H1 (cell line): ENCODE measurements at places on chromosomes 1 and 21. TPM values are rescaled to one million over a fixed set of nuclear protein-coding genes. Genes with fewer than 3 reads are reported as not detected.

Gene FALEC
- 1.1 TPM in 1 of 2 replicates, not detected in the other for total RNA-seq

Gene CELA3A
- total RNA-seq, result not detected in 2 replicates

GRCh38 chr1:19854866-19855265, 27.3 kb upstream of the OTUD3 start:
- DNase-seq, result no peak
- H3K4me3 ChIP-seq, result no peak overlapping the region
- no peaks in the 10 kb centered on the region for H3K4me1 ChIP-seq
- no peaks in the 10 kb centered on the region for H3K36me3 ChIP-seq
- H3K27ac ChIP-seq, result no peak overlapping the region

Gene PLA2G2C
- total RNA-seq, result not detected in 2 replicates

Gene DENND2C
- 4.1 and 5.5 TPM in 2 replicates for total RNA-seq

DNA sequence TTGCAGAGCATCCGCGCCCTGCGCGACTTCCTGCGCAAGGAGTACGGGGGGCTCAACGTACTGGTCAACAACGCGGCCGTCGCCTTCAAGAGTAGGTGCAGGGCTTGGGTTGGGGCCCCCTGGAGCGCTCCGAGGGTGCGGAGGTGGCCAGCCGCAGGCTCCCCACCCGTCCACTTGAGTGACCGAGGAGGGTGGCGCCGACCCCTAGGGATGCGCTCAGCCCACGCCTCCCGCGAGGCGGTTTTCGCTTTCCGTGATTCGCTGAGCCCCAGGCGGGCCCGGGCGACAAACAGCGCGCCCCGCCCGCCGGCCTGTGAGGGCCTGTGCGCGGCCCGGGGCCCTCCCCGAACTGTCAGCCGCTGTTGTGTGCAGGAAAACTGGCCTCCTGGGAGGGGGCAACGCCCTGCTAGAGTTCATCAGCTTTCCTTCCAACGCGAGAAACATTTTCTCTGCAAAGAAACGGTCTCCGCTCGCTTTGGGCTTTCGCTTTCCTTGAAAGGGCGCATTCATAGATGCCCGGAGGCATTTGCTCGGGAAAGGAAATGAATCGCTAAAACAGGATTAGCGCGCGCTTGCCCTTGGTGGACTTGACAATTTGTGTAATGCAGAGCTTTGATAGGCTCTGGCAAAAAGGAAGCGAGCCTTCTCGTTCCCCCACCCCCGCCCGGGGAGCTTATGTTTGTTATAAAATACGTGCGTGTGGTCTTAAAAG, 668 bp downstream of the CBR3 start:
- H3K4me3 ChIP-seq, result peak overlapping the region; percentile 37
- no peaks in the 10 kb centered on the region for H3K36me3 ChIP-seq
- no peak overlapping the region for H3K27ac ChIP-seq
- peak; percentile 61 for DNase-seq
- peaks cover 3% of the 10 kb centered on the region for H3K4me1 ChIP-seq
- H3K27me3 ChIP-seq, result peaks cover 27% of the 10 kb centered on the region

Gene AMY1A
- not detected in 2 replicates for total RNA-seq

DNA sequence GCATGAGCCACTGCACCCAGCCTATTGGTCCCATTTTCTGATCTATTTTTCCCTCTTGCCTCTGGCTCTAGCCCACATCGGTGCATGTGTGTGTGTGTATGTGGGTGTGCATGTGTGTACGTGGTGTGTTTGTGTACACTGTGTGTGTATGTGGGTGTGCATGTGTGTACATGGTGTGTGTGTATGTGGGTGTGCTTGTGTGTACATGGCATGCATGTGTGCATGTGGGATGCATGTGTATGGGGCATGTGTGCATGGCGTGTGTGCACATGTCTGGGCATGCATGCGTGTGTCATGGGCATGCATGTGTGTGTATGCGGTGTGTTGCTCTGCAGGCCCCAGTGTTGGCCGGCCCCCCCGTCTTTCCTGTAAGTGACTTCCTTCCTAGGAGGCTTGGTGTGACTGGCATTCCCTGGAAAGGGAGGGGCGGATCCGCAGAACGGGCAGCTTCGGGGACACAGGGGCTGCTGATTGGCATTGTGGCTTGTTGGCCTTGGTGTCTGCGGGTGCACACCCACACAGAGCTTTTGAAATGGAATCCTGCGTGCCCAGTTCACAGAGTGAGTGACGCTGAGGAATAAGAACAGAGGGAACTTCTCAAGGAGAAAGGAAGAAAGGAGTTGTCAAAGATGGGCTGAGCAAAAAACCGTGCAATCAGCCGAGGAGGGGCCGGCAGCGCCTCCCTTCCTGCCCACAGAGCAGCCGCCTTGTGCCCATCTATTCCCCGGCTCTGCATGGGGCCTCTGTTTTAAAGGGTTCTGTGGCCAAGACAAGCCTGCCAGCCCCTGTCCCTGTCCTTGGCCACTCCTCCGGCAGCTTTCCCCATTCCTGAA, 8.0 kb downstream of the PDXK start:
- no peaks in the 10 kb centered on the region for H3K36me3 ChIP-seq
- peaks cover 7% of the 10 kb centered on the region for H3K4me1 ChIP-seq
- H3K27ac ChIP-seq, result no peak overlapping the region
- DNase-seq, result no peak
- H3K27me3 ChIP-seq, result no peaks in the 10 kb centered on the region
- no peak overlapping the region for H3K4me3 ChIP-seq

GRCh38 chr21:43758811-43759210, 17.3 kb downstream of the CSTB start:
- no peak overlapping the region for H3K27ac ChIP-seq
- H3K36me3 ChIP-seq, result peaks cover 9% of the 10 kb centered on the region
- H3K27me3 ChIP-seq, result no peaks in the 10 kb centered on the region

DNA sequence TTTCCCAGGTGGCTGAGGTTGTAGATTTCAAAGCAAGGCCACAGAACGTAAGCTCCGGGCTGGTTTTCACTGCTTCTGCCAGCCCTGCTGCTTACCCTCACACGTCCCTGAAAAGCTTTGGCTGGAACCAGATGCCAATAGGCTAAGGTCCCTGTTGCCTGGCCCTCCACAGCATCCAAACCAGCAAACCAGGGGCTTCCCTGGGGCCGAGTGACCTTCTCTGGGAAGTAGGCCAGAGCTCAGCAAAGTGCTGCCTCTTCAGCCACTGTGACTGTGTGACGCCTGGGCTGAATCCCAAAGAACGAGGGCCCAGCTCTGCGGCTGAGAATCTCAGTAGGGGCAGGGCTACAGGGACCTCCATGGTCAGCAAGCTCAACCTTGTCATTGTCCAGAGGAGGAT, 28.9 kb upstream of the RBM15 start:
- no peak overlapping the region for H3K27ac ChIP-seq
- H3K36me3 ChIP-seq, result no peaks in the 10 kb centered on the region
- H3K27me3 ChIP-seq, result no peaks in the 10 kb centered on the region; the same call in 1 of the 2 replicates
- no peak for DNase-seq

Gene TMEM269
- total RNA-seq, result 0.35 and 0.61 TPM in 2 replicates

DNA sequence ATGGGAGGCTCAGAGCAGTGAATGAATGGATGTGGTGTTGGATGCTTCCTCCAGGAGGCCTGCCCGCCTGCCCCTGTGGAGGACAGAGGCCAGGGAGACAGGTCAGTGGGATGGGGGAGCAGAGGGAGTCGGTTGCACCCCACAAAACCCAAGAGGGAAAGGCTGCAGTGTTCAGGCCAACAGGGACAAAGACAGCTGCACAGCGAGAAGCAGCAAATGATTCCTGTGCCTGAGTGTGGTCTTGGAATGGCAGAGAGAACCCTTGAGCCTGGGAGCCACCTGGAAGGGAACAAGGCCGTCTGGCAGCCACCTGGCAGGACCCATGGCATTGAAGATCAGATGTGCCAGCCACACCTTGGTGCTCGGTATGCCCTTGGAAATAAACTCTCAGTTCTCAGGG, 8.1 kb downstream of the TFF3 start:
- H3K27me3 ChIP-seq, result 0 out of 2 replicates have a peak, but pooled peaks cover 2% of the 10 kb centered on the region
- DNase-seq, result no peak
- no peak overlapping the region for H3K4me3 ChIP-seq
- H3K36me3 ChIP-seq, result no peaks in the 10 kb centered on the region

Gene LRRC38
- total RNA-seq, result 0.38 and 0.63 TPM in 2 replicates

DNA sequence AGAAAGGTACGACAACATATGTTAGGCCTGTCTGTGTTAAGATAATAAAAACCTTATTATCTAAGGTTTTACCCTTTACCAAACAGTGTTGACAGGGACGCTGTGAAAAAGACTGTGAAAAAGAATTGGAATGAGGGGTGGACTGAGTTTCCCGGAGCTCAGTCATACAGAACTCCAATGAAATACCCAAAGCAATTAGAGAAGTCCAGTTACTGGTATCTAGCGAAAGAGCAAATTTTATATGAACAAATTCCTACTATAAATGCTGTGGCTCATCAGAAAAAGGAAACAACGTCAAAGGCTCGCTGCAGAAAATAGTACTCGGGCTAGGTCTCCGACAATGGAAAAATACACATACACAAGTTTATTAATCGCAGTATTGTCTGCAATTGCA, 708 bp upstream of the RBBP5 start:
- H3K36me3 ChIP-seq, result no peaks in the 10 kb centered on the region
- no peak overlapping the region for H3K27ac ChIP-seq
- peaks cover 9% of the 10 kb centered on the region; the same call in 1 of the 2 replicates for H3K4me1 ChIP-seq
- peak overlapping the region; percentile 95 for H3K4me3 ChIP-seq
- DNase-seq, result no peak

Gene PLD5
- 7.5 and 8.5 TPM in 2 replicates for total RNA-seq

DNA sequence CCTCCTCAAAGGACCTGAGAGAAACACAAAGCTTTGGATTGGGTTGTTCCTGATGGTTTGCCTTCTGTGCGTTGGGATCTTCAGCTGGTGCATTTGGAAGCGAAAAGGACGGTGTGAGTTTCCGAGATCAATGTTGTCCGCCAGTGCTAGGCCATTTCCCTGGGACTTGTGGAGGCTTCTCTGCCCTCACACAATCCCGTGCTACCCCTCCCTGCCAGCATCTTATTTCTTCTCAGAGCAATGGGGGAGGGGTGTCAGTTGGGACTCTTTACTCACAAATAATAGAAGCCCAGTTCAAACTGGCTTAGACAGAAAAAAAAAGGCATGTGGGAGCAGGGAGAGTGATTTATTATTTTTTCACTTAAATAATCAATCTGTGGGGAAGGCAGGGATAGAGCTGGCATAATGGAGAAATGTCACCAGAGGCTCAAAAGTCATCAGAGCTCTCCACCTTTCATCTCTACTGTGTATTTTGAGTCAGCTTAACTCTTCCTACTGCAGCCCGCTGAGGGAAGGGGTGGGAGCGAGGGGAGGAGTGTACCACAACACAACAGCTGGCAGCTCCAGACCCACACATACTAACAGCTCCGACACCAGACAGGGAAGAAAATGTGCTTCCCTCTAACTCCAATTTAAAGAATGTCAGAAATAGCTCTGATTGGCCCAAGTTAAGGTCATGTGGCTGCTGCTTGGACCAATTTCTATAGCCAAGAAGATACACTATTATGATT, 22.4 kb downstream of the LY9 start:
- no peaks in the 10 kb centered on the region for H3K36me3 ChIP-seq
- H3K27ac ChIP-seq, result no peak overlapping the region
- DNase-seq, result no peak
- H3K4me1 ChIP-seq, result no peaks in the 10 kb centered on the region

DNA sequence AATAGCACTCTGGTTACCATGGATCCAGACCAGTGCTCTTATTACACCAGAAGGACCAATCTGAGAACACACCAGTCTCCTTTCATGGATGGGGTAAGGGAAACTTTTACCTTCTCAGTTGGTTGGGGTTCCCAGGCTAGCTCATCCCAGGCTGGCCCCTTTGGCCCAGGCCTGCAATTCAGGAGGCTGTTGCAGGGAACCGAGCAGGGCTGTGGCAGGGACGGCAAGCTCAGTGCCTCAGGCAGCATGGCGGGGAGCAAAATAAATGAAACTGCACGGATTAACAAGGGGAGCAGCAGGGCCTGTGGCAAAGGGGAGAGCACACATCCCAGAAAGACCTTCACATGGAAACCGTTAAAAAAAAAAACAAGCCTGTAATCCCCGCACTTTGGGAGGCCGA, 57.0 kb downstream of the DMRTB1 start:
- no peak overlapping the region for H3K27ac ChIP-seq
- DNase-seq, result no peak
- H3K36me3 ChIP-seq, result no peaks in the 10 kb centered on the region

GRCh38 chr21:29105218-29105617, 25.2 kb upstream of the MAP3K7CL start:
- H3K36me3 ChIP-seq, result no peaks in the 10 kb centered on the region
- no peak overlapping the region for H3K4me3 ChIP-seq
- H3K27ac ChIP-seq, result no peak overlapping the region
- H3K27me3 ChIP-seq, result no peaks in the 10 kb centered on the region
- DNase-seq, result no peak
- H3K4me1 ChIP-seq, result no peaks in the 10 kb centered on the region

DNA sequence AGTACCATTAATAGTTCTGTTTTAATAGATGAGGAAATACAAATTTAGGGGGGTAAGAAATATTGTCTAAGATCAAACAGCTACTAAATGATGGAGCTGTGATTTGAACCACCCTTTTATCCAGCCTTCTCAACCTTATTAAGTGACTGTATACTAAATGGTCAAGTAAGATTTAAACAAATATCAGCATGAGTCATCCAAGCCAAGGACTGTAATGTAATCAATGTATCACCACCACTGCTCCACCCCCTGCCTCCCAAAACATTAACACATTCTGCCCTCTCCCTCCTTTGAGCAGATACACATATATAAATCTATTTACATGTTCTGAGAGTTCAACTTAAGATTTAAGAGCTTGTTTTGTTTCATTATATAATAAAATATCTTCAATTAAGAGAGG, 58.9 kb downstream of the LRRC40 start:
- no peaks in the 10 kb centered on the region; the same call in 1 of the 2 replicates for H3K36me3 ChIP-seq
- no peak overlapping the region for H3K4me3 ChIP-seq
- DNase-seq, result no peak

DNA sequence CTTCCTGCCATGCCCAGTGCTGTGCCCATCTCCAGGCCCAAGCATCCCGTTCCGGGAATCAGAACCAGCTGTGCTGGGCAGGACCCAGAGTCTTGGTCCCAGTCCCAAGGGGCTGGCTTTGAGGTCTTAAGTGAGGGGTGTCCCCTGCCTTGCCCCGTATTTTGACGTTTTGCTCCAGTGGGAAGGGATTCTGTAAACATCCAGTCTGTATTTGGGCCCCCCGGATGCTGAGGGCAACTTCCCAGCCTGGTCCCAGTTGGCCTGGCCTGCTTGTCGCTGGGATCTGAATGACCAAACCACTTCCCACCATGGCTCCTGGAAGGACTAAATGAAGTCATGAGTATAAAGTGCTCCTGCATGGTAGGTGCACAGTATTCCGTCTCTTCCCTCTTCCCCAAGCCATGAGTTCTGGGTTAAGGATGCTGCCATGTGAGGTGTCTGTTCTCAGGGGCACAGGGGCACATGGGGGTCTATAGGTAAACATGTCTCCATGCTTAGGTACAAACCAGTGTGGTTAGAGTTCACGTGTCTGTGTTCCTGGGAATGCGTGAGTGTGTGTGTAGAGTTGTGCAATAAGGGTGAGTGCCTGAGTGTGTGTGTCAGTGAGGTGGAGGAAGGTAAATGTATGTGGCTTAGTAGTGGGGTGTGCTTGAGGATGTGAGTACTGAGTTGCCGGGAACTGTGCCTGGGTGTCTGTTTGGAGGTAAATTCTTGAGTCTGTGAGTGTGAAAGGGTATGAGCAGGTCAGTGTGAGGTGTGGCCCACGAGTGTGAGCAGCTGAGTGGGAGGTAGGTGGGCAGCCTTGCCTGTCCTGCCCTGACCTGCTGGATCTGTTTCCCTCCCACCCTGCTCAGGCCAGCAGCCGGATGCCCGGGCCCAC, 1.5 kb downstream of the B4GALT2 start:
- H3K4me1 ChIP-seq, result peaks cover 17% of the 10 kb centered on the region
- H3K27me3 ChIP-seq, result no peaks in the 10 kb centered on the region
- H3K36me3 ChIP-seq, result peaks cover 16% of the 10 kb centered on the region; the same call in 1 of the 2 replicates
- H3K4me3 ChIP-seq, result peak overlapping the region; percentile 71; the same call in 1 of the 2 replicates
- no peak for DNase-seq
